ENCODE measurements at places on chromosomes 5 and 9.

DNA sequence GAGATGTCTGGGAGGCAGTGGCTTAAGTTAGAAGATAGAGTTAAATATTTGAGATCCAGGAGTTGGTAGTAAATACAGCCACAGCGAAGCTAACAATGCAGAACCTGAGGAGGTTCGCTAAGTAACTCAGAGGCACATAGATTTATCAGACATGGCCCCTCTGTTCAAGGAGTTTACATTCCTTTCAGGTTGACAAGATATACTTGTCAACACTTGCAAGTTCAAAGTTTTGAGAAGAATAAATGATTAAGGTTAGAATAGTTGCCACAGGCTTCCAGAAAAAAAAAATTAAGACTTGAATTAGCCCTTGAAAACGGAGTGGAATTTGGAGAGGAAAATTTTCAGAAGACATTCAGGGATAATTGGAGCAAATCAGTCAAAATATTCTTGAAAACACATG lies 658.3 kb upstream of the WWC1 start:
- no peak for DNase-seq

- no peak for DNase-seq
These were observed 38.1 kb downstream of the ADAMTS2 start for GRCh38 chr5:179307013-179307800.

DNA sequence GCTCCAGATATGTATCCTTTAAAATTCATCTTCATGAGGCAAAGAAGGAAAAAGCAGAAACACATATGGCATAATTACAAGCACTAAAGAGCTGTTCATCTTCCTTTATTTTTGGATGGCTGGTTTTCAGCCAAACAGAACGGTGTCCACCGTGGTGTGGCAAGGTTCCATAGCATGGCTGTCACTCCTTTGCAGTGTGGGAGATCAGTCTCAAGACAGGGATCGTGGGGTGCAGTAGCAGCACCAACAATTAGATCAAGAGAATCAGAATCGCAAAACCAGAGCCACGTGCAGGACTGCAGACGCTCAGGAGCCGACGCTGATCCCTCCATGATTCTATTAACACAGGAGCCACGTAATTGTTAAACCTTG lies 79.5 kb downstream of the SEMA4D start:
- DNase-seq, result no peak

DNA sequence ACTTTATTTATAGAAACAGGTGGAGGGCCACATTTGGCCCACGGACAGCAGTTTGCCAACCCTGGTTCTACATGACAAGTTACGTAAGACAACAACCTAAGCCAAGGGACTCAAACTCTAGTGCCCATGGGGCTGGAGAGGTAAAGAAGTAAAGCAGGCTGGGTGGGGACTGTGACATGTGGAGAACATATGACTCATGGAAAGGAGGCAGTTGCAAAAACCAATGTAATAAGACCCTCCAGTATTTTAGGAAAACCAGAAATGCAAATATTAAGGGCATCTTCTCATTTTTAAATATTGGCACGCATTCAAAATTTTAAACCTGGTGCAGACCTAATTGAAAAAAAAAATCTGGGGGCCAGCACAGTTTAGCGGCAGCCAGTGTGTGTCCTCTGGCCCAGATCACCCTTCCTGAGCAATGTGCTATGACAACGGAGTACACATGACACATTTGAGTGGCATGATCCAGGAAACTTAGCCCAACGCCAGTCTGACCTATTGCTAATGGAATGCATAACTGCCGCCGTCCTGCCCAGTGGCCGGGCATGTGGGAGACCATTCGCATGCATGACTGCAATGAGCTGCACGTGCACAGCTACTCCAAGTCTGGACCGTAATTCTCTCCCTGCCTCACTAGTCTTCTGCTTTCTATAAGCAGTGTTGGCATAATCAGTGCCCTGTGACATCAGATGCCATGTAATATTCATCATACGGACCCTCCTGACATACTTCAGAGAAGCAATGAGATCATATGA lies 97.2 kb downstream of the SH3TC2 start:
- no peak for DNase-seq

GRCh38 chr9:9924376-9924775 lies 688.4 kb downstream of the PTPRD start:
- no peak for DNase-seq

DNA sequence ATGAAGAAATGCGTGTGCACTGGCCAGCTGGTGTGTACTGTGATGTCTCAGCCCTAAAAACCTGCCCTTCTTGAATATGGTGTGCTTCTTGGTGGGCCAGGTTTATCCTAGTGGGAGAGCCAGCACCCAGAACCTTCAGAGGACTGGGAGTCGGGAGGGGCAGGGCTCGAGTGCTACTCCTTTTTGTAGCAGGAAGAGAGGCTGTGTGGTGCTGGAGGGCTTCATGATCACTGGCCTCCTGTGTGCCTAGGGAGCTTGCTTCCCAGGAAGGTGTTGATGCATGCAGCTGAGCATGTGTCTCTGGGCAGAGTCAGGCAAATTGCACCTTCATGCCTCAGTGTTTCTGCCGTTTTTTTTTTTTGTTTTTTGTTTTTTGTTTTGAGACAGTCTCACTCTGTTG lies 20.0 kb downstream of the PHF2 start:
- no peak for DNase-seq

GRCh38 chr5:150077060-150077459 lies 9.3 kb downstream of the CSF1R start:
- DNase-seq, result no peak

GRCh38 chr9:114612272-114612923 lies 1.3 kb downstream of the TMEM268 start:
- DNase-seq, result no peak

- DNase-seq, result no peak
These were observed 18.3 kb upstream of the TERT start for GRCh38 chr5:1312993-1313833.

DNA sequence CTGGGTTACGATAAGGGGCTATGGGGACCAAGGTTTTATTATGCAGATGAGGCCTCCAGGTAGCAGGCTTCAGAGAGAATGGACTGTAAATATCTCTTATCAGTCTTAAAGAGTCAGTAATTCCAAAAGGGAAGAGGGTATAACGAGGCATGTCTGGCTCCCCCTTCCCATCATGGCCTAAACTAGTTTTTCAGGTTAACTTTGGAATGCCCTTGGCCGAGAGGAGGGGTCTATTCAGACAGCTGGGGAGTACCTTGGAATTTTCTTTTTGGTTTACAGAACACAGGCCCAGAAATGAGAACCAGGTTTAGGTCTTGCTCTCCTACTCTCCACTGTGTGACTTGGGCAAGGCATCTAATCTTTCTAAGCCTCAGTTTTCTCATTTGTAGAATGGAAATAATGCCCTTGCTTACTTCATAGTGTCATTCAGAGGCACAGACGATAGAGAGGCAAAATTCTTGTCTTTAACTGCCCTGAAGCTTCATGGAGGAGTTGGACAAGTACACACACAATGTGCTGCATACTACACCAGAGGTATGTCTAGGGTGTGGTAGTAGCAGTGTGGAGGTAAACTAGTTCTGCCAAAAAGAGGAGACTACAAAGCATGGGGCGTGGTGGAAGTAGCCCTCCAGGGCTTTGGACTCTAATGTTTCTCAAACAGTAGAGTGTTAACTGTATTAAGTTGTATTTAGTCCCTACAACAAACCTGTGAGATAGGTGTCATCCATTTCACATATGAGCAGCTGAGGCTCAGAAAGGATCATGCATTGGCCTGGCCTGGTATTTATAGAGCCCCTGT lies 45.5 kb downstream of the IRF1 start:
- no peak for DNase-seq

DNA sequence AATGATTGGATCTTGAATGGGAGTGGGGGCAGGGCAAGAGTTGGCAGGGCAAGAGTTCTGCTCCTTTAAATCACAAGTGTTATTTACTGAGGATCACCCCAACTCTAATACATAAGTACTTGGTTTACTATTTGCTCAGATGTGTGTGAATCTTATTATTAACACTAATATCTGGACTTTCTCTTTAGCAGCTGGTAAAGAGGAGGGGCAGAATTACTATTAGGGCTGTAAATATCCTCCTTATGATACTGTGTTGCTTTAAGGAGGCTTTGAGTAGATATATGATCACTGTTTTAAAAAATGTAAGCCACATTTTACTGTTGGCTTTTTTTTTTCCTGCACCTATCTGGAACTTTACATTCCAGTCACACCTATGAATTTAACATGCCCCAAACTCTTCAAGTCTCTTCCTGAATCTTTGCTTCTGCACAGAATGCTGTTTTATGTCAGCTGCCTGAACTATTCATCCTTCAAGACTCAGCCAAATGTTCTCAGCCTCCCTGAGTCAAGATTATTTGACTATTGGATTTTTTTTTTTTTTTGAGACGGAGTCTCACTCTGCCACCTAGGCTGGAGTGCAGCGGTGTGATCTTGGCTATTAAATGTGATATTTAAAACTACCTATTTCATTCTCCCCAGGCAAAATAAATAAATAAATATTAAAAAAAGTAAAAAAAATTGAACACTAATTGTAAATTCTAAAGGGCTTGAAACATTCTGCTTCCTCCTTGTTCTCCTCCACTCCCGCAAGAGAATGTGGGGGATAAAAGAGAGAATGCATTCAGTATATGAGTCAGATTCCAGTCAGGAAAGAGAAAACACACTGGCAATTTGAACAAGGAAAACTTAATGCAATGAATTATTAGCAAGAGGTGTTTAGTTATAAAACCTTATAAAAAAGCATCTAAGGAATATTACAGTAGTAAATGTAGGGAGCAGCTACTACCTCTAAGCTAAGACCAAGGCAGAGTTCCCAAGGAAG lies 99.3 kb downstream of the FOCAD start:
- DNase-seq, result no peak

DNA sequence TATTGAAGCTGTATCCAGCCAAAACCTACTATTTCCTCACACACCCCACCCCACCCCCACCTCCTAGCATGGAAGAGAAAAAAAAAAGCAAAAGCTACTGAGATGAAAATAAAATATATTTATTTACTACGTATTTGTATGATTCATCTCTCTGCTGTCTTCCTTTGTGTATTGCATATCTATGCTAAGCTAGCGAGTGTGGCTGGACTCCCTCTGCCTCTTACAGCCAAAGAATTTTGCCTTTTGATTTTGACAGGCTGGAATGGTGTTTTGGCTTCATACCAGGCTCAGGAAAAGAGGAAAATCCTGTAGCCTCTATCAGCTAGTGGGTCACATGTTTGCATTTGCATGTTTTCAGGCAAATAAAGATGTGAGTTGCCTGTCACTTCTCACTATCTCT lies 2.2 kb downstream of the ABLIM3 start:
- no peak for DNase-seq

GRCh38 chr5:140576776-140577201 lies 12.2 kb downstream of the SLC35A4 start:
- no peak for DNase-seq

DNA sequence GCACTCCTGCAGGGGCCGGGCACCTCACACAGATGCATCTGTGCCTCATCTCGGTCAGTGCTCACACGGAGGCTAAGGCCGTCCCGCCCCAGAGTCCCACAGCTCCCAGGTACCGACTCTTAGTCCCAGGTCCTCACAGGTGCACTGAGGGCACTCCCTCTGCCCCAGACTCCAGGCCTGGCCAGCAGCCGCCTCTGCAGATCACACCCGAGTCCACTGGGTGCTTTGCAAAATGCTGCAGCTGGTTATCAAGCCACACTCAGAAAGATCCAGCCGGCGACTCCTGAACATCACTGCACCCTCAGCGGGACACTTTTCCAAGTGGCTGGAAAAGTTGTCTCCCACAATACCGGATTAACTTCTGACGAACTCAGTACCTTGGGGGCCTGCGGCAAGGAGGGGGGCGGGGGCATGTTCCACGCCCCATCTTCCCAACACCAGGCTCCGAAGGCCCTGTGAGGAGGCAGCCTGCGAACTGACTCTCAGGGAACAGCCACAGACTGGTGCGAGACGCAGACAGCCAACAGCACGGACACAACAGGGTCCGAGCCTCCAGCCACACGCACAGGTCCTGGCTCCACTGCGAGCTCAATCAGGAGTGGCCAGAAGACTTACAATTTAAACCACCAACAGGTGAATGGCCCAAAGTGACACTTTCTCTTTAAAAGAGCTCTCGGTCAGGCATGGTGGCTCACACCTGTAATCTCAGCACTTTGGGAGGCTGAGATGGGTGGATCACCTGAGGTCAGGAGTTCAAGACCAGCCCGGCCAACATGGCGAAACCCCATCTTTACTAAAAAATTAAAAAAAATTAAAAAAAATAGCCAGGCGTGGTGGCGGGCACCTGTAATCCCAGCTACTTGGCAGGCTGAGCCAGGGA lies 4.0 kb downstream of the BRD3 start:
- DNase-seq, result no peak

- no peak for DNase-seq
These were observed 21.8 kb upstream of the ANKRD18A start for GRCh38 chr9:38641985-38642864.

DNA sequence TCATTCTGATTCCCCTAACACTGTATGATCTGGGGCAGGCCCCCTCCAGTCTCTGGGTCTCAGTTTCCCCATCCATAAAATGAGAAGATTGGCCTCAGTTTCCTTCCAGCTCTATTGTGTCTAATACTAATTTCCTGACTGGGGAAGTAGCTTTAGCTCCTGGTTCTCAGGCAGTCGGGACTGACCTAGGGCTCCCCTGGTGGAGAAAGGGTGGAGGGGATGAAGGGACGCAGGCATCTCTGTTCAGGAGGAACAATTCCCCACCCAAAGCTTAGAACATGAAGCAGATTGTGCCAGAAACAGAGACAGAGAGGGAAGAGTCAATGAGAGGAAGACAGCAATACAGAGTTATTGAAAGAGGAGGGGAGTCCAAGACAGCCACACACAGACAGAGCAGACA lies 14.2 kb upstream of the PTGS1 start:
- DNase-seq, result no peak

DNA sequence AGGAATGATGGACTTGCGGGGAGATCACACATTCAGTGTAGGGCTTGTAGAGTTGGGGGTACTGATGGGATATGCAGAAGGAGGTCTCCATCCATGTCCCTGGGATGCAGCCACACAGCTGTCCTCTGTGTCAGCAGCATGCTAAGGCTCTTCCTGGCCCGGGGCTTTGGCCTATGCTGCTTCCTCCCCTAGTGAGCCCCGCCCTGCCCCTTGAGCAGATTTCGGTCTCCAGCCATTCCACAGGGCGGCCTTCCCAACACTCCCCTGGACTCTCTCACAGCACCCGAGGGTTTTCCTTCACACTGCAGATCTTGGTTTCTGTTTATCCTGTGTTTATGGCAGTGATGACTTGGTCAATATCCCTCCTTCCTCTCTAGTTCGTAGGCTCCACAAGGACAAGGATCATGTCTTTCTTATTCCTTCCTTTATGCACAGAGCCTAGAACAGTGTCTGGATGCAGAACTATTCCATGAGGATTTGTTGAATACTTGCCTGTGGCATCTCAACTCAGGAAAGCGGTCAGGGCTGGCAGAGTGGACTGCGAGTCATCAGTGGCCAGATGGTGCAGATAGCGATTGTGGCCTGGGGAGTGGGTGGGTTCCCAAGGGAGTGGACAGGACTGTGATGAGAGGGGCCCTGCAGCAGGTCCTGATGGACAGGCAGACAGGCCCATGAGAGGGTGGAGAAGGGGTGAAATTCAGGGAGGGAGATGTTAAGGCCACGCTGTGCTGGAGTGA lies 114.2 kb downstream of the RGS3 start:
- no peak for DNase-seq

GRCh38 chr9:77957652-77958051 lies 74.0 kb downstream of the GNAQ start:
- DNase-seq, result no peak

- no peak for DNase-seq
These were observed 490.8 kb downstream of the RASEF start for GRCh38 chr9:82572146-82572545.
